ENCODE measurements at places on chromosomes 3 and 15.

- DNase-seq = no peak
Measured at GRCh38 chr3:146020969-146021368, 140.0 kb downstream of the PLOD2 start.

DNA sequence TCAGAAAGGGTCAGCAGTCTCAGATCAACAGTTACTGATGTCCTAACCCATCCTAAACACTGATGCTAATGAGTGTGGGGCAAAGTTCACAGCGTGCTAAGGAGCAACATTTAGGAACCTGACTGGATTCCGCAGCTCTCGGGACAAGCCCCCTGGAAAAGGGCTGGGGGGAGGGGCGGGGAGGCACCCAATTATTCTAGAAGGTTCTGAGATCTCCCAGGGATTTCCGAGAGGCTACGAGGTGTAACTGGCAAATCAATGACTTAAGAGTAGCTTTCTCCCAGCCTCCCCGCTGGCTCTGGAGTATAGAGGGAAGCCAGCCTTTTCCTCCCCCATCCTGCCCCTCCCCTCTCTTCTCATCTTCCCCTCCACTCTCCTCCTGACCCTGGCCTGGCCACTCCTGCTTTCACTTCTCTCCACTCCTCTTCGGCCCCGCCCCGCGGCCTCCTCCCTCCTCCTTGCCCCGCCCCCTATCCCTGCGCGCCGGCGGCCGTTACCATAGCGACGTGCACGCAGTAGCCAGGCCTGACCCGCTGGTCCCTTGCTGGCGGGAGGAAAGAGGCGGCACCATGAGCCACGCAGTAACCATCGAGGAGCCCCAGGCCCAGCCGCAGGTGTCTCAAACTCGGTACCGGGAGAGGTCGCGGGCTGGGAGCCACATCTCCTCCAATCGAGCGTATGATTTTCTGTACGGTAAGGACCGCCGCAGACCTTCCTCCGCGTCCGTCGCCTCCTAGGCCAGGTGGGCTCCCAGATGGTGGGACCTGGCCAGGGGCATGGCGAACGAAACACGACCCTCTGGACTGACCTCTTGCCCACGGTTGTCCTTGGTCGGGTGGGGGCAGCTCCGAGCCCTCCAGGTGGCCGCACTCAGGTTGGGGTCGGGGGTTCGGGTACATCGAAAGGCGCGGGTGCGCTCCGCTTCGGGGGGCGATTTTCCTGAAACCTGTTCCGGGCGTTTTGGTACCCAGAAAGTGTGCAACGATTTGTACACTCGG lies at the start of gene CFAP91:
TSS of gene CFAP91 (plus strand) at position 493 of the 998 bp plus-strand sequence. CDS start at position 570, 77 bp downstream.
- DNase-seq = peak; percentile 62

GRCh38 chr15:71290881-71291635 lies 175.8 kb downstream of the THSD4 start:
- DNase-seq = no peak

DNA sequence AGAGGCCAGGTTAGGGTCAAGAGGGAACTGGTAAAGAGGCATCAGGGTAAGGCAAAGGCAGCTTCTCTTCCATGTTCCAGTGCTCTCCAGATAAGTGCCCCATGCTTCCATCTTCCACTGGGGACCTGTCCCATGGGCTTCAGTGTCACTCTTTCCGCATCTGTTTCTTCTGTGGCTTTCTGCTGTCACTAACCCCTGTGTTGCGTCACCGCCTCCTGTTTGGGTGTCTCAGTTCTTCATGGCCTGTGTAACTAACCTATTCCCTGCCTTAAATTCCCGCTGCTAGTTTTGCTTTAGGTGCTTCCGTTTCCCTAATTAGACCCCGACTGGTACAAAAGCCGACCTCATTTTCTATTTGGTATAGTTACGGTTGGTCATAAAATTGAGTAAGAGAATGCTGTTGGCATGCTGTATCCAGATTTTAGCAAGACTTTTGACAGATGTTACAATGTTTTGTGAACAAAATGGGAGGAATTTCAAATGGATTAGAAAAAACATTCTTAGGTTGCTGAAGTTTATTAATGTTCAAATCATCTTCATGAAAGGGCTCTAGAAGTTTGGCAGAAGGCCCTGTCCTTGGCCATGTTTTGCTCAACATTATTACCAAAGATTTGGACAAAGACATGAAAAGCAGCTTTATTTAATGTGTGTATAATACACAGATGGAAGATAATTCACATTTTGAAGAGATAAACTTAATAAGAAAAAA lies 245.3 kb downstream of the BBX start:
- DNase-seq = no peak

GRCh38 chr3:56297281-56297840 lies 170.9 kb downstream of the ERC2 start:
- no peak for DNase-seq

GRCh38 chr3:129030611-129031010 lies 29.5 kb downstream of the EFCC1 start:
- no peak for DNase-seq

DNA sequence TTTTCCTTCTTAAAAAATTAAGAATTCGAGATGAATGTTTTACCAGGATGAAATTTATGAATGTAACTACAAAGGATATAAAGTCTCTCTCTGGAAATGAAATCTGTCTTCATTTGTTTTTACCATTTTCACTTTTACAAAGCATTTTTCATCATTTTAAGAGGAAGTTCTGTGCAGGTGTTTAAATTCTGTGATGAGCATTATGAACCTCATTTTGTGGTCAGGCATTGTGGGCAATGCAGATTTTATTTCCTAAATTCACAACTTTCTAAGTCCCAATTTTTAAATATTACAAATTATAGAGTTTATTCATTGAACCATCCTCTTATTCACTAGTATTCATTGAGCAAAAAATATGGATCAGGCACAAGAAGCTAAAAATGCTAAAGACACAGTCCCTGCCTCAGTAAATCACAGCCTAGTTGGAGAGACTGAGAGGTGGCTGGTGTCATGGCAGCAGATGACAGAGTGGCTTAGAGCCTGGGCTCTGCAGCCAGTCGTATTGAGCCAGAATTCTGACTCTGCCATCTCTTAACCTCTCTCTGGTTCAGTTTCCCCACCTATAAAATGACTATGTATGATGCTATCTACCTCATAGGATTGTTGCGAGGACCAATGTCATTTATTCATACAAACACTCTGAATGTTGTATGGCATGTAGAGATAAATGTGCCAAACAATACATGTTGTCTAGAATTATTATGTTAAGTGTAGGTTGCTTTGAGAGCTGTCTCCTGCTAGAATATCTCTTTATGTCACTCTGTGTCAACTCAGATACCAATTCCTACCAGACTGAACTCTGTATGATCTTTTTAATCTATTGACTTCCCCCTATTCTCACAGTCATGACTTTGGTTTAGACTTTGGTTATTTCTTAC lies 7.5 kb upstream of the TGFBR2 start:
- DNase-seq = no peak

GRCh38 chr15:92121047-92121446 lies 267.5 kb downstream of the SLCO3A1 start:
- DNase-seq = no peak

DNA sequence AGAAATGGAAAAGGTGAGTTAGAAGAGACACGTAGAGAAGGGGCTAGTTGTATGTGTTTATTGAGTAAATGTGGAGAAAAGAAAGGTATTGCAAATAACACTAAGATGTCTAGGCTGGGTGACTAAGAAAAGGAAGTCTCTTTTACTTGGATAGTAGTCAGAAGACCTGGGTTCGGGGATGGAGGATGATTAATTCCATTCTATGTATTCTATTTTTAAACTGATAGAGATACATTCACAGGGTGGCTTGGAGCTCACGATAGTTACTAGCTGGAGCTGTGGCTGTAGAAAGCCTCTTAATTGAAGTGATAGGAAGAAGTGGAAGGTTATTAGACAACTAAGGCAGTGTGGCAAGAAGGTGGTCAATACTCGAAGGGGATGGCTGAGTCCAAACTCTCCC lies 65.9 kb upstream of the TNIK start:
- DNase-seq = no peak

DNA sequence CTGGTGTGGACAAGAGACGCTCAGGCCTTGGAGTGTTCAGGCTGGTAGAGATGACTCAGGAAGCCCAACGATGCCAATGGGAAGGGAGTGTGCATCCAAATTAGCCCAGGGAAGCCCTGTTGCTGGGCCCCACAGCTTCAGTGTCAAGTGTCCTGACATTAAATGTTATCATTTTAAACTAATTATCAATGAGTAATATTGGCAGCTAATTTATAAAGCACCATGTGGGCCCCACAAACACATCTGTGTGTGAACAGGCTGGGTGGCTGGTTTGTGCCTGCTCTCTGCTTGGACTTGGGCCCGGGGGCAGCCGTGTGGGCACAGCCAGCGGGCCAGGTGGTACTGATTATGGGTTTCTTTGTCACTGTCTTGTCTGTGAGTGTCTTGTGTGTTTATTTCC lies 15.0 kb downstream of the FBLN2 start:
- no peak for DNase-seq

- no peak for DNase-seq
Measured at GRCh38 chr15:74141591-74141990, 11.2 kb downstream of the ISLR2 start.

DNA sequence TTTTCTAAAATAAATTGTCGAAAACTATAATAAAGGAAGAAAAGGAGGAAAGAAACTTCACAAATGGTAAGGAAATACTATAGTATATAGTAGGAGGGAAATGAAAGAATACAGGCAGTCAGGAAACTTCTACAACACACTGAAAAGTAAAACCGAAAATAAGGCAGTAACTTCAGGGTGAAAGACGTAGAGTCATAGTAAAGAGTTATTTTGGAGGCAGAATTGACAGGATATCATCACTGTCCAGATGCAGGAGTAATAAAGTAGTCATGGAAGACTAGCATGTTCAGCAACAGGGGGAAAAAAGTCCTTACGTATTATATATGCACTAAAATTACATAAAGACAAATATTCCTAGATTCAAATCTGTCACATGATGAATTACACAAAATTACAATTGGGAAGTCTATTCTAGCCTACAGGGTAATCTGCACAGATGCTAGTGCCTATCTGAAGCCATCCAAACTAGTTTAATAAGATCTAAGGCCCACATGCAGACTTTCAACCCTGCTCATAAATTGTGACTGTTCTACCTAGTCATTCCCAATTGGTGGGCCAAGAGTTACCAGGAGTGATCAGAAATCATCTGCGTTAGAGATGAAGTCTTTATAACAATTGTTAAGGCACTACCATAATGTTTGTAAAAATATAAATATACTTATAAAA lies 14.0 kb downstream of the VPS13C start:
- no peak for DNase-seq

- no peak for DNase-seq
Measured at GRCh38 chr3:78804251-78805037, 963.4 kb downstream of the ROBO1 start.

GRCh38 chr3:17162116-17162515 lies 277.4 kb downstream of the PLCL2 start:
- no peak for DNase-seq

GRCh38 chr15:98684436-98684835 lies 36.1 kb downstream of the IGF1R start:
- DNase-seq = no peak

DNA sequence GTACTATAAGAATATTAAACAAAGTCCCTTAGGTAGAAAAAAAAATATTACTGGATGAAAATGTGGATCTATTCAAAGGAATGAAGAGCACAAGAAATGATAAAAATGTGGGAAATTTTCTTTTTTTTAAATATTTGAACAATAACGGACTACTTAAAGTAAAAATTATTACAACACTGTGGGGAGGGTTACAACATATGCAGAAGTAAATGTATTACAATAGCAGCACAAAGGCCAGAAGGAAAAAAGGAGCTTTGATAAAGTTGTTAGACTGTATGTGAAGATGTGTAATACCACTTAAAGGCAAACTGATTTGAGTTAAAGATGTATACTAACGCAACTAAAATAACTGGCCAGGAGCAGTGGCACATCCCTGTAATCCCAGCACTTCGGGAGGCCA lies 427.1 kb downstream of the SHQ1 start:
- DNase-seq = no peak

All from GM12864 (cell line).